ENCODE measurements at places on chromosomes 1 and 21.

DNA sequence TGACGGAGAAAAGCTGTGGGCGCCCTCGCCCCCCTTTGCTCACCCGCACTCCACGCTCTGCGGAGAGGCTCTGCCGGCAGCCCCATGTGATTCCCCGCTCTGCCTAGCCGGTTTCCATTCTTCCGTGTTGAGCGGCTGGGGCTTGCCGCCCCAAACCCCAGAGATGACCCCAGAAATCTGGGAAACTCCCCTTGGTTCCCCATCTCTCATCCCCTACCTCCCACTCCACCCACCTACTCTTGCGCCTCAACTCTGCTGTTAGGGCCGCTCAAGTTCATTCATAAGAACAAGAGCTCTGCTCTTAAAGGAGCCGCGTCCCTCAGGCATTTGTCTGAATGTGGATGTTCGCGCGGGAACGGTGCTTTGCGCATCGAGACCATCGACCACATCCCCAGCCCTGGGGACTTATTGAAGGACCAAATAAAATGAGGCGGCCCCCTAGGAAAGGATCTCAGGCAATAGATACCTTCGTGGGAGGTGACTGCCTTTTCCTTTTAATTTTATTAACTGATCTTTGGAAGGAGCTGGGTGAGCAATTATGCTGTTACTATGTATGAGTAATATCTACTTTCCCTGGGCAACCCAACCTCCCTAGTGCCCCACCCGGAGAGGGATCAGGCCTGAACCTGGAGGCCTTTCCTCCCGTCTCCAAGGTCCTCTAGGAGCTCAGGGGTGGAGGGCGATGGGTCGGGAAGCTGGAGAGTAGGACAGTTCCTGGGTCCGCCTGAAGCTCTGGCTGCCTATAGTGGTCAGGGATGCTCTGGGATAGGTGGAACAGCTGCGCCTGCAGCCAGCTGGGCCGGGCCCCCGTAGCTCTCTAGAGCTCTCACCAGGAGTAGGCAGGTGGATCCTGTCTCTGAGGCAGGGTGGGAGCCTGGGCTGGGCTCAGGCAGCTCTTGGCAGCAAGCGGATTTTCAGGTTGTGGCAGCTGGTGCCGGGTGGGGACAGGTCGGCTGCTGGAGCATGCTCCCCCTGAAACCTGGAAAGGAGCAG lies 898 bp downstream of the MFSD2A start:
- peak; percentile 100 for DNase-seq

- no peak for DNase-seq
These were observed 48.1 kb upstream of the FNBP1L start for GRCh38 chr1:93399781-93400180.

DNA sequence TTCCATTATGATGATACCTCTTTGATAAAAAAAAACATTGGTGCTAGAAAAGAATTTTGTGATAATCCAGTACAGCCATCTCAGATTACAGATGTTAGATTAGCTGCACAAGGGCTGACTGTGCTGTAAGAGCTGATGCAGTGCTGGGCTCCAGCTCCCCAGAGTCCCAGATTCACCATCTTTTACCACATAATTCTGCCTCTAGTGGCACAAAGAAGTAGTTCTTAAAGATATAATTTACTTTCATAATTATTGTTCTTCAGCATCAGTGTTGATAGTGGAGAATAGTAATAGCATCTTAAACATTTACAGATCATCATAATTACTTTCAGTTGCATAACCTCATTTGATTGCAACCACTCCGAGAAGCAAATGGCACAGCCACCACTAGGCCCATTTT lies 262.1 kb downstream of the BRINP2 start:
- no peak for DNase-seq

GRCh38 chr1:197269053-197269452 lies 1.0 kb downstream of the CRB1 start:
- DNase-seq: peak; percentile 29

- no peak for DNase-seq
These were observed 8.4 kb downstream of the C1orf115 start for GRCh38 chr1:220698607-220699016.

- DNase-seq: no peak
These were observed 5.5 kb downstream of the PGLYRP4 start for GRCh38 chr1:153343040-153343681.

DNA sequence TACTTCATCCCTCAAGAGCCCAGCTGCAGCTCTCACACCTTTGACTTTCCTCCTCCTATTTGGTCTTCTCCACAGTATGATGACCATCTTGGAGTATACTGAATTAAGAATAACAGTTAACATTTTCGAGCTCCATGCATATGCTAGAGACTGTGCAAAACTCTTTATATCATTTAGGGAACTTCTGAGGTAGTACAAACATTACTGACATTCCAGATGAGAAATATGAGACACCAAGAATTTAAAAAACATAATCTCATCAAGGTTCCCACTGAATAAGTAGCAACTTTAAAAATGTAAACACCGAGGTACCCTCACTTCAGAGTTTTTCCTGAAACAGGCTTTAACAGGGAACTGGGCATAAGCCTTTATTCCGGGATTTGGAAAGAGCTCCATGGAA lies 22.7 kb downstream of the FMO3 start:
- no peak for DNase-seq

- no peak for DNase-seq
These were observed 36.8 kb downstream of the DIPK1A start for GRCh38 chr1:92924501-92924900.

DNA sequence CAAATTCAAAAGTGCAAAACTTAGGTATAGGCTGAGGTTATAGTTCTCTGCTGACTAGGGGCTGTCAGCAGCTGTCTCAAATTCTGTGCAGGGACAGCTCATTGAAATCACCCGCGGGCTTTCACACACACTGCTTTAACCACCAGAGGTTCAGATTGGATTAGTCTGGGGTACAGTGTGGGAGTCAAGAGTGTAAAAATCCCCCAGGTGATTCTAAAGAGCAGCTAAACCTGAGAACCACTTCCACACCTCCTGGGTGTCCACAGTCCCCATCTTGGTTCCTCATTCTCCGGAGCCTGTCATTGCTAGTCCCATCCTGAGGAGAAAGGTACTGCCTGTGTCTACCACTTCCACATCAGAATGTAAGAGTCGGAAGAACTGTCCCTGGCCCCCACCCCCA lies 9.9 kb upstream of the TDRD10 start:
- no peak for DNase-seq

DNA sequence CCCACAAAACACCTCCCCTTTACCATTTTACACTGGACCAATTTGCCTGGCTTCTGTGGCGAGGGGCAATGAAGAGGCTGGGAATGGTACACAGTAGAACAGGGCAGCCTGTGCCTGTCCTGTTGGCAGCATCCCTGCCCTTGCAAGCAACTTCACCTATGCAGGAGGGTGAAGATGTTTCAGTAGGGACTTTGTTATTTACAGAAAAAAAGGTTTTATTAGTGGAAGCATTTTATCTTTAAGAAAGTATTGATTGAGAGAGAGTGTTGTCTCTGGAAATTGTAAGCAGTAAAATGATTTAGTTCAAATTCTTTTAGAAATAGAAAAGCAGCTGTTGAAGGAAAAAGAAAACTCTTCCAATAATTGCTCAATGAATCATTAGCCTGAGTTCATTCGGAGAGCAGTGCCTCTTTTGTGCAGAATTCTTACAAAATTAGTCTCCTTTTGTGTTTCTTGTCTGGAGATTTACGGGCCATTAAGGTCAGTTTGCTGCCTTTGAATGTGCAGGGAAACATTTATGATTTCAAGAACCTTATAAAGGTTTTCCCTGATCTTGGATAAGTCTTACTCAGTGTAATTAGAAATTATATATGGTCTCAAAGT lies 49.1 kb downstream of the HHAT start:
- DNase-seq: no peak

DNA sequence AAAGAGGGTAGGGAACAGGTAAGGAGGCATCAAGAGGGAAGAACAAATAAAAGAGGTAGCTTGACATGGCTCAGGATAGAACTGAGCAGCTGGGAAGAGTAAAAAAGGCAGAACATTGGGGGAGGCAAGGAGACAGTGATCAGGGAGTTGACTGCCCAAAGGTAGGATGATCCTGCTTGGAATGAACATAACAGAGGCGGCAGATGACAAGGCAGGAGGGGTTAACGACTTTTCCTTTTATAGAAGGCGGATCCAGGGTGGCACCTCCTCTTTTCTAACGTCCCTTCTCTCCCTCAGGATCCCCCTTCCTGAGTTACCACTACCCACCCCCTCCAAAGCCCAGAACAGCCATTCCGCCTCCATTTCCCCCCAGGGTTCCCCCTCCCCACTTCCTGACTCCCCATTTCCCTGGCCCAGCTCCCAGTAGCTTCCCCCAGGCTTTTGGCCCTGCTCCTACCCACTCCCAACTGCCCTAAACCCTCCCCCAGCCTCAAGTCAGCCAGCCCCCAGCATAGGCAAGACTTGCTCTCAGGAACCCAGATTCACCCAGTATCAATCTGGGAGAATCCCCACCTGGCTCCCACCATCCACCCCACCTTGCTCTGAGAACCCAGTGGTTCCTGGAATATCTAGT lies 769 bp upstream of the ADAMTS4 start:
- no peak for DNase-seq

- DNase-seq: no peak
These were observed 142.9 kb upstream of the COL6A1 start for GRCh38 chr21:45838634-45839033.

DNA sequence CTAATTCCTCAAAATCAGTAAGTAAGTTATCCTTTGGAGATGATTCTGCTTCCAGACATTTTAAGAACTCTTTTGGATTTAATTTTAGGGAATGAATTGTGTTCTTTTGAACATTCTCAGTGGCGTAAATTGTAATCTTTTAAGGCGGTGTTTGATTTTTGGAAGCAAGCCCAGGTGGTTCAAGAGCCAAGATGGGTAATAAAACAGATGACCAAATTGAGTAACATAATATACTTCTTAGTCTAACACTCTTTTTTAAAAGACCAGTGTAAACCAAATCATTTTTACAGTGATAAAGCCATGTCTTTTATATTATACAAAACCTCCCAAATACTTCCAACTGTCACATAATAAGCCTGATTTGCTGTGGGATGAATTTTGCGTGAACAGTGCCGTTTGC lies 133.8 kb downstream of the LRRC40 start:
- no peak for DNase-seq

GRCh38 chr21:26845066-26845758 lies at the start of gene ADAMTS1:
Gene ADAMTS1 (minus strand): TSS chr21:26845409. CDS start chr21:26844954, 455 bp downstream.
- peak; percentile 58 for DNase-seq

DNA sequence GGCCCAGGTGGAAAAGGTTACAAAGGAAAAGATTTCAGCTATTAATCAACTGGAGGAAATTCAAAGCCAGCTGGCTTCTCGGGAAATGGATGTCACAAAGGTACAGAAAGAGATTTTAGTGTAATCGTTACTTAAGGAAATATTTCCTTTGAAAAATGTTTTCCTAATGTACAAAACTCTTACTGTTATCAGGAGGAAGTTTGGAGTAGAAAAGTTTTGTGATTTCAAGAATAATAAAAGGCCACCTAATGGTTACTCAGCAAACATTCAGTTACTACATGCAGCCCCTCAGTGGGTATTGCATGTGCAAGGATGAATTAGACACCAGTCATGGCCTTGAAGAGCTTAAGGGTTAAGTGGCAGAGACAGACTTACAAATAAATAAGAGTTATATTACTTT lies 85.2 kb downstream of the SDCCAG8 start:
- no peak for DNase-seq

DNA sequence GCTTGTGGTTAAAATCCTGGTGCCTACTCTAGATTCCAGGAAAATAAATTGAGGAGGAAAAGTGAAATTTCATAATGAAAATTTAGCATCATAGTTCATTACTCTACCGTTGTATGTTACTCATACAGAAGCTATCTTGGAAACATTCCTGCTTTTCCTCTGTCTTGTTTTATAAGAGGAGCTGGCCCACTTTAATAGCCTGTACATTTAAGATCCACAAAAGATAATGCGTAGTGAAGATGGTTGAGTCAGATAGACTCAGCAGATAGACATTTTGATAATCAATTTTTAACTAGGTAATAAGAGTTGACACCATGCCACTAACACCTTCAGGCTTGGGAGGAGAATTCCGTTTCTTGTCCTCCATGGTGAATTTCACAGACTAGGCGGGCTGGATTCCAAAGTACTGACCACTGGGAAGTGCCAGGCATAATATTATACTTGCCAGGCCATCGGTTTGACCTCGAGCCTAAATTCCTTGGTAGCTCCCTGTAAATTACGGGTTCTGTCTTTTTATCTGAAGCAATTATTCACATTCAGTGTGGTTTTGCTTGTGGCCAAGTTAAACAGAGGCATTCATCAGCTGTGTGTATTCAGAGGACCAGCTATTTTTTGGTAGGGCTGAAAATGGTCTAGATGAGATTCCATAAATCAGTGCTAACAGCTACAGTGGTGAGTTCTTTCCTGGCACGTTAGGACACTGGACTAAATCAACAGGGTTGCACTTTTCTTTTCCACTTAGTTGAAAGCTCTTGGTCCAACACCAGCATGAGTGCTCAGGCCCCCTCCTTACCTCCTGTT lies 111.9 kb upstream of the KAZN start:
- no peak for DNase-seq

DNA sequence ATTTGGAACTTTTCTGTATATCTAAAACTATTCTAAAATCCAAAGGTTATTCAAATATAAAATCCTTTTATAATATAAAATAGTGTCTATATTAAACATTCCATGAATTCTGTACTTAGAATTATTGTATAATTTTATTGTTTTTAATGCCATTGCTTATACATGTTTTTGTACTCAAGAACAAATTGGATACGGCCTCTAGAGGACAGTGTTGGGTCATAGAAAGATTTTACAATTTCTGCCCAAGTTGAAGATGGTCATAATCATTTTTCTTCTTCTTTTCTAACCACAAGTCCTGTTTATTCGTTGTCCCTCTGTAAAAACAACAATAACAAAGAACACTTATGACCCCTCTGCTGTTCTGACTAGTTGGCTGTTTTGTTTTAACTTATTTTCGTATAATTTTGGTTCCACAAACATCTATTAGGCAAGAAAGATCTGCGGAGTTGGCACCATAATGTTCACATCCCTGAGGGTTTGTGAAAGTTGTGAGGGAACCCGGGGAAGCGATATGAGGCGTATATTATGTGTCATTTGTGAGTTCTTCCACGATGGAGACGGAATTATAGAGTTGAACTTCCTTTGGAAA lies 75.7 kb upstream of the KIF26B start:
- DNase-seq: peak; percentile 51

GRCh38 chr1:51217101-51217500 lies 19.0 kb upstream of the RNF11 start:
- no peak for DNase-seq

- DNase-seq: peak; percentile 36
These were observed 33.3 kb downstream of the RCC2 start for GRCh38 chr1:17405898-17406759.

DNA sequence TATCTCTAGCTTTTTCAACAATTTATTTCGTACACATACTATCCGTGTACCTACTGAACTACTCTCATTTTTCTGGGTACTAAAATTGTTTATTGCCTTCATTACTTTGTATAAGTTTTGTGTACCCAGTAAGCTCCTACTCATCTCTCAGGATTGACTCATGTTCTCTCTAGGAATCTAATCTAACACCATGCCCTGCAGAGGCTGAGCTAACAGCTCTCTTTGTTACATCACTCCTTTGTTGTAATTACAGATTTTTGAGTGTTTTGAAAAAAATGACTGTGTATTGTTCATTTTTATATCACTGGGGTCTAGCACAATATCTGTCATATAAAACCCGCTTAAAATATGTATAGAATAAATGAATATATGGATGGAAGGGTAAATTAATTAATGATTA lies 167.1 kb downstream of the ATP6V1G3 start:
- no peak for DNase-seq
